ENCODE measurements at places on chromosomes 6 and 20.

GRCh38 chr6:109000289-109000688 is 94.4 kb downstream of the SESN1 start:
- no peak for DNase-seq

GRCh38 chr20:5808901-5809300 is 58.7 kb downstream of the SHLD1 start:
- no peak for DNase-seq

DNA sequence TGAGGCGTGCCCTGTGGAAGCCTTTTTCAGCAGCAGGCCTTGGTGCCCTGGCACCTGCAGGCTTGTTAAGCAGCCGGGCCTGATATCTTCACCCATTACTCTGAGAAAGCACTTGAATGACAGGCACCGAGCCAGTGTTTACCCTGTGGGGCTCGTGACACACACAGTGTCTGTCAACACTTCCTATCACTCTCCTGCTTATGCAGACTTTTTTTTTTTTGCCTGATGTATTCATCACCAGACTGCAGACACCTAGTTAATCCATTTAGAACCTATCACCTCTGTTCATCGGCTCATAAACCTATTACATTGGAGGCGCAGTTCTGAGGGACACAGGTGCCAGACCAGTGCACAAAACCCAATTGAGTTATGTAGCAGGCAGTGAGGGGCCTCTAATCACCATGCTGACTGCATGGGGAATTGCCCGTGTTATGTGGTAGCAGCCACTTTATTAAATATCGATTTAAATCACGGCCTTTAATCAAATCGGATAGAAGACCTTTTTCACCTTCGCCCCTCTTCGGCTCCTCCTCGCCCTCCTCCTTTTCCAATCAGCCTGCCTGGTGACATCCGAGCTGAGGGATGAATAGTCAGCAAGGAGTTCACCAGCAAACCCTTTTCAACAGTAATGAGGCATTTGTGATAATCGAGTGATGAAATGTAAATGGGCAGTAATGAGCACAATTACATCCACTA is 962.9 kb upstream of the SLC35B3 start:
- DNase-seq, result no peak

GRCh38 chr6:10849901-10850300 is 11.6 kb upstream of the MAK start:
- DNase-seq, result no peak
